ENCODE measurements at places on chromosomes 5 and 9.

GRCh38 chr5:104913841-104914281, 1351.3 kb upstream of the NUDT12 start:
- no peak for DNase-seq

DNA sequence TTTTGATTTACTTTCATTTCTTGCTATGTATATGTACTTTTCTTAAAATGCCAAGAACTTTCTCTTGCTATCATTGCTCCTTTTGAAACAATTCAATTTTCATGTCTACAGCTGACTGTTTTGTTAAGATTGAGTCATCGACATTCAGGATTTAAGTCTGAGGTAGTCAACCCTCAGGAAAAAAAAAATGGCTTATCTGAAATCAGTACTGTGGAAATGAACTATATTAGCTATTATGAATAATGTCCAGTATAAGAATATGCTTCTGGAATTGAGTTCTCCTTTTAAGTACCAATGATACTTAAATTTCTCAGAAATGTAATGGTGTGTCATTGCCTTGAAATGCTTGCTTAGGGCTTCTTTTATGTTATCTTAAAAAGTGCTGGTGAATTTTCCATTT, 37.9 kb downstream of the TNFAIP8 start:
- DNase-seq, result no peak

DNA sequence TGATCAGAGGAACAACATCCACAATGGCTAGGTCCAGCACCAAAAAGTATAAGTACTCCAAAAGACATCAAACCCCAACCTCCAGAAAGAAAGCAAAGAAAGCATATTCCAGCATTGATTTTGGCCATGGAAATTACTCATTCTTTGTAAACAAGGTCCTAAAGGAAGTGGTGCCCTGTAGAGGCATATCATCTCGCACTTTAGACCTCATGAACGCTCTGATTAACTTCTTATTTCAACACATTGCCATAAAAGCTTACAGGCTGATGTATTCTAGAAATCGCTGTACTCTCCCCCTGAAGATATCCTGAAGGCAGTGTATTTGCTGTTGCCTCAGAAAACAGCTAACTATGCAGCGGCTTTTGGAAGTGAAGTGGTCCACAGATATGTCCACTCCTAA, 82.7 kb upstream of the TNPO1 start:
- no peak for DNase-seq

GRCh38 chr9:18800579-18800978, 232.4 kb downstream of the SAXO1 start:
- DNase-seq, result no peak

DNA sequence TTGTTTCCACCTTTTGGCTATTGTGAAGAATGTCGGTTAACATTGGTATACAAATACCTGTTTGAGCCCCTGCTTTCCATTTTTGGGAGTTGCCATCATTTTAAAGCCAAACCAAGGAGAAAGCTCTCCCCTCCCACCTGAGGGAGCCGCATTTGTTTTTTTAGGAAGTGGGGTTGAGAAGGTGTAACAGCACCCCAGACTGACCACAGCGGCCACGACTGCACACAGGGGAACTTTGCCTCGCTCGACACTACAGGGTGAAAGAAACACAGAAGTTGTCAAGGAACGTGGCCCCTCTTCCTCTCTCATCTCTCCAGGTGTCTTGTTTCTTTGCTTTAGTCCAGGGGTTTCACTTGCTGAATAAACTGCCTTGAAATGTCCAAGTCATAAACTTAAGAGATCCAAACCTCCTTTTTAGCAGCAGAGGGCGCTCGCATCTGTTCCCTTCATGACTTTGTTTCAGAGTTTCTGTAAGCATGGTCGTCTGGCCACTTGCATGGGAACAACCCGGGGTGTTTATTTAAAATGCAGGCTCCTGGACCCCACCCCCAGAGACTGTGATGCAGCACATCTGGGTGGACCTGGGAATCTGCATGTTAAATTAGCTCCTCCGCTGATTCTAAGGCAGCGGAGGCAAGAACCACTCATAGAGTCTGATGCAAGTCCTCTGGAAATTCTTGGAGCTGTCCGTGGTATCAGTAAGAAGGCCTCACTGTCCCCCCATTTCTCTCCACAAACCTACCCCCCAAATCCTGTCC, 2.1 kb upstream of the TTLL11 start:
- no peak for DNase-seq

GRCh38 chr5:55360190-55360589, 52.4 kb downstream of the MTREX start:
- DNase-seq, result no peak

- no peak for DNase-seq
Measured at GRCh38 chr5:143593723-143594122, 190.2 kb upstream of the NR3C1 start.

GRCh38 chr9:137160716-137161557, 8.9 kb downstream of the LRRC26 start:
- DNase-seq, result no peak

DNA sequence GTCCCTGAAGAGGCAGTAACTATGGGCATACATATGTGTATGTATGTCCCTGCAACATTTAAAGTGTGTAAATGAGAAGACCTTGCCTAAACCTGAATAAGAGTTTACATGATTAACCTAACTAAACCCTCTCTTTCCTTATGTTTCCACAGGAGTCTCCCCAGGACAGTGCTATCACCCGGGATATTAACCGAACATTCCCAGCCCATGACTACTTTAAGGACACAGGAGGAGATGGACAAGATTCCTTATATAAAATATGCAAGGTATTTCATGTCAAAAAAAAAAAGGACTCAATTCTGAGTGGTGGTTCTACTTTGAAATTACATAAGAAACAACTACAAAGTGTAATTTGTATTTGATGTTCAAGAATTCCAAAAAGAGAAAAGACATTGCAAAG, 31.7 kb downstream of the GPR21 start:
- no peak for DNase-seq

- DNase-seq, result no peak
Measured at GRCh38 chr9:71628247-71628646, 140.1 kb downstream of the CEMIP2 start.

GRCh38 chr5:135036405-135036804, 2.4 kb upstream of the PITX1 start:
- DNase-seq, result no peak

DNA sequence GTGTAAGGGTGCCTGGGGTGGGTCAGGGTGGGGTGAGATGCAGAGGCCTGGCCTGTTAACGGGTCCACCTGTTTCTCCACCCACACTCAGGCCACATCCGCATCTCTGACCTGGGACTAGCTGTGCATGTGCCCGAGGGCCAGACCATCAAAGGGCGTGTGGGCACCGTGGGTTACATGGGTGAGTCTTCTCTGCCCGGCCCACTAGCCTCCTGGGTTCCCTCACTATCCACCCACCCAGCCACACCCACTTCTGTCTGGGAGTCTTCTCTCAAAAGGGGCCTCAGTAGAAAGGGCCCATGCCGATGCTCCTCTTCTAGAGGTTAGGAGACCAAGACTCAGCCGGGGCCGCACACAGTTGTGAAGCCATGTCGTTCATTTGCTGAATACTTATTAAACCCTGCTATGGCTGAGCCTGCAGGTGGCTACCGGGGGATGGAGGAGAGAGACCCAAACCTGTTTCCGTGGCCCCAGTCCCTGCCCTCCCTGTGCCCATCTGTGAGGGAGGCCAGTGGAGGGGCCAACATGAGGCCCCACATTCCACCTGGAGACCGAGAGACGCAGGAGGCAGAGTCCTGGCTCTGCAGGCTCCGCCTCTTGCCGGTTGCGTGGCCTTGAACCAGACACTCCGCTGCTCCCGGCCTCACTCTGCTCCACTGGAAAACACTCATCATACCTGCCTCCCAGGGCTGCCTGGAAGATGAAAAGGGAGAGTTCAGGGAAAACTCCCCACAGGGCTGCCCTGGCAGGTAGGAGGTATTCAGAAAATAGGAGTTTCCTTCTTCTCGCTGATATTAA, 8.7 kb downstream of the GRK6 start:
- DNase-seq, result no peak

DNA sequence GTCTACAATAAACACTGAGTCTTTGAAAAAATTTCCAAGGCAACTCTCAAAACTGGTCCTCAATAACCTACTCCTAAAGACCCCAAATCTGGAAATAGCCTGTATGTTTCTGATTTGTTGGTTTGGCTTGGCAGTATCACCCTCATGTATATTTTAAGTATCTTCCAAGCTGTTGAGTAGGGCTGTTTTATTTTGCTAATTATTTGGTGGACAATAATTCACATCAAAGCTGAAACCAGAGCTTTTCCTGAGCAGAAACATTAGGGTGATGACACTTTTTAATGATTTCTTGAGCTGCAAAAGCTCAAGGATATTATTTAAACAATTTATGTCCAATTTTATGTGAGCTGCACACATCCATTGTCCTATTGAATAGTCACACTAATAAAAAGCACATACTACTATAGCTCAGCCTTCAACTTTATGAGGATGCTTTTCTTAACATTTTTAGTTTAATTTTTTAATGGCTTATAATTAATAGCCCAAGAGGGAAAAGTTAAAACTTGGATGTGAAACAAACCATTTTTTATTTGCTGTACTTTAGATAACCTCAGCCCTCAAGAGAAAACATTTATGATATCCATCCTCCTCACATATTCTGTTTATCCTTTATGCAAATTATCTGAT, 393.1 kb downstream of the TAF11L14 start:
- DNase-seq, result no peak

DNA sequence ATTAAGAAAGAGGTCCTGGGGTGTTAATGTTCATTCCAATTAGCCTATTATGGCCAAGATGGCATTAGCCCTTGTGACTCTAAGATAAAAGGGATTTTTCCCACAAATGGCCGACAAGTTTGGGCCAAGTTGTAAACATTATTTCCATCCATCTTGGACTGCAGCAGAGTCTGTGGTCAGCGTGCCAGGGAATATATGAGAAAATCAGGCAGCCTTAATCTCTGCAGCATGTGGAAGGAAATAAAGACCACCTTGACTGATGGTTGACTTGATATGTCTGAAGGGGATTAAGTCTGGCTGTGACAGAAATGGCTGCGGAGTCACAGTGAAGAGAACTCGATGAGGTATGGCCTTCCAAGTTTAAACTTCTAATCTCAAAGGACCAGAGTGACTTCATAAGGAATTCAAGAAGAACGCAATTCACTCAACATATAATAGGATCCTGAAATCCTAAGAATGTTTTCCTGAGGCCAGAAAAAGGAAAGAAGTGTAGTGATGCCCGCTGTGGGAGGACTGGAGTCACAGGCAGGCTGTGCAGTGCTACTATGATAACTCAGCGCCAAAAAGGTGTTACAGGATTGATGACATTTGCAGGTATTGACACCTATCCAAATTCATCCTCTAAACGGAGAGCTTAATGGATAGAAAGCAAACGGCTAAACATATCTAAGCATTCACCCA, 287.1 kb downstream of the SEC61B start:
- no peak for DNase-seq

DNA sequence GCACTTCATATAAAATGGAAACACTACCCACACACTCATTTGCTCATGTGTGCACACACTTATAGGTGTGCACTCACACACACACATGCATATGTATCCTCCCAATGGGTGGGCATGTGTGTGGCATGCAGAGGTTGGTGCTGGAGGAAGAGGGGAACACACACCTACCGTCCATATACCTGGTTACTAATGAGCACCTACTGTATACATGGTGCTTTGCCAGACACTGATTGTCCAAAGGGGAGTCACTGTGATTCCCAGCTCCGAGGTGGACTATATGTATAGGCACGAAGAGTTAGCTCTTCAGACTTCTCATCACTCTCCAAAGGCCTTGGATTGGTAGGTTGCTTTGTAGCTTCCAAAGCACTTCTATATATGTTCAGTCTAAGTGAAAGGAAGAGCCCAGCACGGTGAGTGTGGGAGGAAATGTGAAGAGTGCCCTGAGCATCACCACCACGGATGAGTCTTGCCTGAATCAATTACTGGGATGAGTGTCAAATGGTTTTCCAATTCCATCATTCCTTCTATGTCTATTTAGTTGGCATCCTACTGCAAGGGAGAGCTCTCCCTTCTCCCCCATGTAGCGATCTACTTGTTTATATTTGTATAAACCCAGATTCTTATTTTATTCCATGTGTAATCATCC, 12.6 kb upstream of the ERGIC1 start:
- DNase-seq, result no peak

DNA sequence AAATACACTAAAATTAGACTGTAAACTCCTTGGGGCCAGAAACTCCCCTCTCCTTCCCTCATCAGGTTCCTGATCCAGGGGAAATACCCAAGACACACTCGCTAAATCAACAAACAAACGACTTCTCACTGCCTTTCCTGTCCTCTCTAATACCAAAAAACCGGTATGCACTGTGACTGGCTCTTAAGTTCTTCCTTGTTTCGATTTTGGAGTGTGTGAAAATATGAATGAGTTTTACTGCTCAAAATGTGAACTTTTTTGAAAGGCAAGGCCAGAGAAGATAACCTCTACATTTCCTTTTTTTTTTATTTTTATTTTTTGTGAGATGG, 81.1 kb upstream of the EPB41L4B start:
- DNase-seq, result no peak

DNA sequence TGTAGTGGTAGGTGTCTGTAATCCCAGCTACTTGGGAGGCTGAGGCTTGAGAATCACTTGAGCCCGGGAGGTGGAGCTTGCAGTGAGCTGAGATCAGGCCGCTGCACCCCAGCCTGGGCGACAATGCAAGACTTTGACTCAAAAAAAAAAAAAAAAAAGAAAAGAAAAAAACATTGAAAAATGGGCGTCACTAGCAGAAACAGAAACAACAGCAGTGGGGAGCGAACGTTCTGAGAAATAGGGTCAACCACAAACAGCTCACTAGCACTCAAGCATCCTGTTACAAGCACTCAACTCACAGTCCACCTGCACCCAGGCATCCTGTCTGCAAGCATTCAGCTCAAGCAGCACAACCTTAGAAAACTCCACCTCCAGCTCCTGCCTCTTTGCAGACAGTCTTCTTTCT, 17.2 kb downstream of the TRIM14 start:
- no peak for DNase-seq

DNA sequence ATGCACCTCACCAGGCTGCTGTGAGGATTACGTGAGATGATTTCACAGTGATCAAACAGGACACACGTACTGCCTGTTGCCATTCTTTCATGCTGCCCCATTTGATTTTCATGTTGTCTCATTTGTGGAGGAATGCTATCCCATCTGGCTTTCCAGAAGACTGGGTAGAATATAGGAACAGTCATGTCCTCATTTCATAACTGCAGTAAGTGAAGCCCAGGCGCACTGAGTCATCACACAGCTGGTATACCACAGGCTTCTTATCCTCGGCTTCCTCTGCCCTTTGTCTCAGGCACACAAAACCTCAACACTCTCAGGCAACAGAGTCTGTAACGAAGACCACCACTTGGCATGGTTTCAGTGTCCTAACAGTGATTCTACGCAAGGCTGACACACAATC, 62.3 kb downstream of the LHFPL2 start:
- no peak for DNase-seq
